Spinal cord (tissue), 10 donors: ENCODE measurements at places on chromosomes 7 and 10.

- no peak for DNase-seq
Observed at GRCh38 chr10:126525326-126525725, 137.0 kb upstream of the ADAM12 start.

- DNase-seq, result no peak
Observed at GRCh38 chr7:150403376-150404171, 24.4 kb downstream of the ZNF775 start.

DNA sequence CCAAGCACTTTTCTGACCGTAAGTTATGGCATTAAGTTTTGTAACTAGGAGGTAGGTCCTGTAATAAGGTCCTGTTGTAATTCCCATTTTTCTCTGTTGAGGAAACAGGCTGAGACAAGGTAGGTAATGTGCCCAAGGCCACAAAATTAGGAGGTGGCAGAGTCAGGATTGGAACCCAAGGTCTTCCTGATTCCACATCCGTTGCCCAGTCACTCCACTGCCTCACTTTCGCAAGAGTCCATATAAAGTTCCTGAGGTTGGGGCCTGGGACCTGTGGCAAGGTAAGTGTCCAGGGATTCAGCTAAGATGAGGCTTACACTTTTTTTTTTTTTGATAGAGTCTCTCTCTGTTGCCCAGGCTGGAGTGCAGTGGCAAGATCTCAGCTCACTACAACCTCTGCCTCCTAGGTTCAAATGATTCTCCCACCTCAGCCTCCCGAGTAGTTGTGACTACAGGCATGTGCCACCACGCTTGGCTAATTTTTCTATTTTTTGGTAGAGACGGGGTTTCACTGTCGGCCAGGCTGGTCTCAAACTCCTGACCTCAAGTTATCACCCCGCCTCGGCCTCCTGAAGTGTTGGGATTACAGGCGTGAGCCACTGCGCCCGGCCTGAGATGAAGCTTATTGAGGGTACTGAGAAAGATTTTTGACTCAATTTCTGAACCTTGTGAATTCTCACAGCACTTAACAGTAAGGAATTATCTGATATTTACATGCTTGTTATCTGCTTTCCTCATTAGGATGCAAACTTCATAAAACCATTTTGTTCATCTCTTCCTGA, 20.3 kb upstream of the GNA12 start:
- DNase-seq, result no peak

DNA sequence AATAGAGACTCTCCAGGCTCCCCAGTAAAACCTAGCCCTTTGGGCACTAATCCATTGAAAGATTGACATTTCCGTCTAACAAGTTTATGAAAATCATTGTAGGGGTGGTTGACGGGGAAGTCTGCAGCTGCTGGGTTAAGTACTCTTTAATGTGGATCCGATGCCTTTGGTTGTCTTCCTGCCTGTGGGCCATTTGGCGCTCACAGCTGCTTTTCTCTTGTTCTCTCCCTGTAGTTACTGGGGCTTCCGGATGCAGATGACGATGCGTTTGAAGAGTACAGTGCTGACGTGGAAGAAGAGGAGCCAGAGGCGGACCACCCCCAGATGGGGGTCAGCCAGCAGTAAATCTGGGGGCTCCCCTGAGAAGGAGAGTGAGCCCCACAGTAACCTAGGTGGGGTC, 22.4 kb downstream of the MTURN start:
- no peak for DNase-seq

GRCh38 chr7:106346167-106346677, 61.4 kb upstream of the NAMPT start:
- DNase-seq, result no peak

DNA sequence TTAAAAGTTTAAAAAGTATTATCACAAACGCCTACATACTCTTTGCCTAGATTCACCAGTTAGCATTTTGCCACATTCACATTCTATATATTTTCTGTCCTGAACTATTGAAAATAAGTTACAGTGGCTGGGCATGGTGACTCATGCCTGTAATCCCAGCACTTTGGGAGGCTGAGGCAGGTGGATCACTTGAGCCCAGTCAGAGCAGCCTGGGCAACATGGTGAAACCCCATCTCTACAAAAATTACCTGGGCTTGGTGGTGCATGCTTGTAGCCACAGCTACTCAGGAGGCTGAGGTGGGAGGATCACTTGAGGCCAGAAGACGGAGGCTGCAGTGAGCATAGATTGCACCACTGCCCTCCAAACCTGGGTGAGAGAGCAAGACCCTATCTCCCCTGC, 5.3 kb downstream of the ARPC1A start:
- DNase-seq, result no peak

- DNase-seq, result no peak
Observed at GRCh38 chr7:102387064-102387463, 9.1 kb upstream of the PRKRIP1 start.

- DNase-seq, result no peak
Observed at GRCh38 chr10:34080485-34081346, 734.4 kb downstream of the PARD3 start.

DNA sequence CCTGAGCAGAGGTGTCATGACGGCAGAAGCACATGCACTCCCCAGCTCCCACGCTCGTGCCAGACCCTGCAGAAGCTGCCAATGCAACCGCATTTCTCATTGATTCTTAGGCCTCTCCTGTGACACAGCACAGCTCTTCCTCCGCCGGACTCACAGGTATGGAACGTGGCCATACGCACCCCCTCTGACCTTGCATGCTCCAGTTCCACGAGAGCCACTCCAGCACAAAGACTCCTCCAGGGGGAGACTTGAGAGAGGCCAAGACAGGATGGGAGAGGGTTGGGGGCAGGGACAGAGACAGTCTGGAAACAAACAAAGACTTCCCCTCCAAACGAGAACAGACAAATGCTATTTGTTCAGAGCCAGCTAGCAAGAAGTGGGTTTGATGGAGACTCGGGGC, 124.3 kb upstream of the PPP2R2D start:
- DNase-seq, result no peak

DNA sequence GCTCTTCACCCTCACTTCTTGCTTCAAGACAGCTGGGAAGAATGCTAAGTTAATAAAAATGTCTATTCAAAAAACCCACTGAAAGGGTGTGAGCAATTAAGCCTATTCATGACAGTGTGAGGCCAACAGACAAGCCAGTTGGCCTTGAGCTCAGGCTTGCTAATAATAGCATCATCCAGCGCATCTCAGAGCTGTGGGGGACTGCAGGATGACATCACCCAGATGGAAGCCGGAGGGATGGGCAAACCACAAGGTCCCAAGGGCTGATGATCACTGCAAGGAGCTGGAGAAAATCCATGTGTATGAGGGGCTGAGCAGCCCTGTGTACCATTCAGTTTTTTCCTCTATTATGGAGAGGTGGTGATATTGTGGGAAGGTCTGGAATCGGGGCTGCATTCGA, 770.4 kb downstream of the TNS3 start:
- DNase-seq, result no peak

DNA sequence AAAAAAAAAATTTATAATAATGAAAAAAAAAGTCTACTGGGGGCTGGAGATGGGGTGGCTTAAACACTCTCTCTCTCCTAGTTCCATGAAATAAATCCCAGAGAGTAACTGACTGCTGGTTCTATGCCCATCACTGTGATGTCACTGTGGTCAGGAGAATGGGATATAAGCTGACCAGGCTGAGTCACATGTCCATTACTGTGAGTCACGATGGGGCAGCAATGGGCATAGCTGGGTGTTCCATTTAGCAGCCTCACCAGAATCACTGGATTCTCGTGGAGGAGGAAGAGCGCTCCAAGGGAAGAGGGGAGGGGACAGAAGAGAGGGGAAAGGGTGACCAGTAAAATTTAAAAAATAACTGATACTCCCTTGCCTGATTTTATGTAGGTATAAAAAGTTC, 37.1 kb downstream of the MASTL start:
- no peak for DNase-seq

- no peak for DNase-seq
Observed at GRCh38 chr7:32058002-32058401, 12.2 kb downstream of the PDE1C start.

DNA sequence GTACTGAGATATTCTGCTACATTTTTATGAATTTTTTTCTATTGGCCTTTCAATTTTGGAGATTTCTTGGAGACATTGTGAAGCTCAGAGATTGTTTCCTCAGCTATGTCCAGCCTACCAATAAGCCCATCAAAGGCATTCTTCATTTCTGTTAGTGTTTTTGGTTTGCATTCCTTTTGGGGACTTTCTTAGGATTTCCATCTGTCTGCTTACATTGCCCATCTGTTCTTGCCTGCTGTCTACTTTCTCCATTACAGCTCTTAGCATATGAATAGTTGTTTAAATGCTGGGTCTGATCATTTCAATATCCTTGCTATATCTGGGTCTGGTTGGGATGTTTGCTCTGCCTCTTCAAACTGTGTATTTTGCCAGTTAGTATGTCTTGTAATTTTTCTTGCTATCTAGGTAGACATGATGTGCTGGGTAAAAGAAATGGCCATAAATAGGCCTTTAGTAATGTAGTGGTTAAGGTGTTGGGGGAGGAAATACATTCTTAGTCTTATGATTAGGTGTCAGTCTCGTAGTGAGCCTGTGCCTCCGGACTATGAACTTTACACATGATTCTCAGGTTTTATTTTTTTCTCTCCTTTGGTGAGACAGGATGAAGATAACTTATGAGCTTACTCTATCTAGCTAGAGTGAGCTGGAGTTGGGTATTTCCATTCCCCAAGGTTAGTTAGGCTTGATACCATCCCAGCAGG, 32.6 kb upstream of the NME8 start:
- no peak for DNase-seq

- peak; percentile 97 for DNase-seq
Observed at GRCh38 chr10:102502337-102503151, at the start of gene ACTR1A. ACTR1A (minus strand) TSS chr10:102502712; CDS start chr10:102502647, 65 bp downstream.

DNA sequence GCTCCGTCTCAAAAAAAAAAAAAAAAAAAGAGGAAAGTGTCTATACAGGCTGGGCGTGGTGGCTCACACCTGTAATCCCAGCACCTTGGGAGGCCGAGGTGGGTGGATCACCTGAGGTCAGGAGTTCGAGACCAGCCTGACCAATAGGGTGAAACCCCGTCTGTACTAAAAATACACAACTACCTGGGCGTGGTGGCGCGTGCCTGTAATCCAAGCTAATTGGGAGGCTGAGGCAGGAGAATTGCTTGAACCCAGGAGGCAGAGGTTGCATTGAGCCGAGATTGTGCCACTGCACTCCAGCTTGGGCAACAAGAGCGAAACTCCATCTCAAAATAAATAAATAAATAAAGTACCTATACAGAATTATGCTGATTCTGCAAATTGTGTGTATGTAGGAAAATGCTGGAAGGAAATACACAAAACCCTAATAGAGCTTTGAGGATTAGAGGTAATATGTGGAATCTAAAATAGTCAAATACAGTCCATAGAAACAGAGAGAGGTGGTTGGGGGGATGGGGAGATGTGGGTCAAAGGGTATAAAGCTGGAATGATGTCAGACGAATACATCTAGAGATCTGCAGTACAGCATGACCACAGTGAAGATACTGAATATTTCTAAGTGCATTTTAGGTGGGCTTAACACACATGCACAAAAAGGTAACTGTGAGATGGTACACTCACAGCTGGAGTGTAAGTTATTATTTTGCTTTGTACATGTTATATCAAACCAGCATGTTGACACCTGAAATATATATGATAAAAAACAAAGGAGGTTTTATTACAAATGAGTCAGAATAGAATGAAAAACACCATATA, 174.5 kb upstream of the KLF14 start:
- no peak for DNase-seq

GRCh38 chr7:135712182-135712782, 15.7 kb downstream of the SLC13A4 start:
- DNase-seq, result no peak

- DNase-seq, result no peak
Observed at GRCh38 chr10:84473136-84473535, 144.7 kb downstream of the CCSER2 start.
